SJSA1 (cell line): ENCODE measurements at places on chromosomes 5 and 9.

DNA sequence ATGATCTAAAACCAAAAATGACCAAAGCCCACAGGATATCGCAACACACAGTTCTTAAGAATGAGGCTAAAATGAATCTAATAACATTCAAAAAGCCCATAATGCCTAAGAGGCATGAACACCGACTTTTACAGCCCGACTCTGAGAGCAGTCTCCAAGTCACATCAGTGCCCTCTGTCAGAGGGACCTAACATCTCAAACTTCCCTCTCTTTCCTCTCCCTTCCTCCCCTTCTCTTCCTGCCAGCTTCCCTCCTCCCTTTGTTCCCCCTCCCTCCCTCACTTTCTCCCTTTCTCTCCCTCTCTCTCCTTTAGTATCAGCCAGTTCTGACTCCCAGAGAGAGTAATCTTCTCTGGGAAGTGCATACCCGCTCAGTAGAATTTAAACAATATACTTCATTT, 154.4 kb downstream of the GLIS3 start:
- no peak for DNase-seq

DNA sequence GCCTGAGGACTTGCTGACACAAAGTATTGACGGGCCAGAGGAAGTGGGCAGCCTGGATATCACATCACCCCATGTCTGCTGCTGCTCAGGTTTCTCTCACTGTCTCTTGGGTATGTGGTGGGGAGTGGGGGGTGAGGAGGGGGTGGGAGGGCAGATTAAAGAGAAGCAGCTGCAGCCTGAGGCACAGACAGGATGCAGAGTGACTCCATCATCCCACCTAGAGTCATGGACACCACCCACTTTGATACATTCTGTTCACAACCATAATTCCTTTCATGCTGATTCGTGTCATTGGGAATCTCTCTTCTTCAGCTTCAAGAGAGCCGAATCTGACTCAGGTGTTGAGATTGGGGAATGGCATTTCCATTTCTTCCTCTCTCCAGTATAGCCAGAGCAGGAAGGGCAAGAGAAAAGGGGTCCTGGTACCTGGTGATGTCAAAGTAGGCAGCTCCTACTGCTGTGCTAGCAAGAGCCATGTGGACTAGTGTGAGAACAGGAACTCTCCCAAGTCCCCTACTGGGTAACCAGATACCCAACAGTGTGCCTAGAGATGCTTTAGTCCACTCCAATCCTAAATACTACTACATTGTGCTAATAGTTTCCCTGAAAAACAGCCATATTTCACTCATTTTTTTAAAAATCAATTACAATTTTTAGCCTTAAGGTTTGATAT, 22.4 kb downstream of the GRAMD2B start:
- no peak for DNase-seq

GRCh38 chr9:75169623-75170022, 81.3 kb downstream of the OSTF1 start:
- DNase-seq, result peak; percentile 33

- DNase-seq, result peak; percentile 56
Measured at GRCh38 chr5:138654281-138654867, 79.2 kb upstream of the HSPA9 start.

- DNase-seq, result no peak
Measured at GRCh38 chr9:132749306-132749705, 79.0 kb downstream of the GTF3C4 start.

DNA sequence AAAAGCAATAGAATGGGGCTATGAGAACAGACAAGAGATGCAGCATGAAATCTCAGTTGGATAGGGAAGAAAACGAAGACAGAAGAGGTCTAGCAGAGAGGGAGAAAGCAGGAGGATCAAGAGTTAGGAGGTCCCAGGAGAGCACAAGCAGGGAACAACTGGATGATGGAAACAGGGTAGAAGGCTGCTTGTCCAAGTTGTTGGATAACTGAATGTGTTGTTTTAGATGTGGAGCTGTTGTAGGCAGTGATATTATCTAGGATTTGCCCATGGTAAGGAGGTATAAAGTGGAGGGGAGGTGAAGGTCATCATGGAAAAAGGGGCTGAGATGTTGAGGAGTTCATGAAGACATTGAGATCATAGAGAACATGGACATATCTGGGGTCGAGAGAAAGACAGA, 12.4 kb upstream of the RHOBTB3 start:
- DNase-seq, result no peak

DNA sequence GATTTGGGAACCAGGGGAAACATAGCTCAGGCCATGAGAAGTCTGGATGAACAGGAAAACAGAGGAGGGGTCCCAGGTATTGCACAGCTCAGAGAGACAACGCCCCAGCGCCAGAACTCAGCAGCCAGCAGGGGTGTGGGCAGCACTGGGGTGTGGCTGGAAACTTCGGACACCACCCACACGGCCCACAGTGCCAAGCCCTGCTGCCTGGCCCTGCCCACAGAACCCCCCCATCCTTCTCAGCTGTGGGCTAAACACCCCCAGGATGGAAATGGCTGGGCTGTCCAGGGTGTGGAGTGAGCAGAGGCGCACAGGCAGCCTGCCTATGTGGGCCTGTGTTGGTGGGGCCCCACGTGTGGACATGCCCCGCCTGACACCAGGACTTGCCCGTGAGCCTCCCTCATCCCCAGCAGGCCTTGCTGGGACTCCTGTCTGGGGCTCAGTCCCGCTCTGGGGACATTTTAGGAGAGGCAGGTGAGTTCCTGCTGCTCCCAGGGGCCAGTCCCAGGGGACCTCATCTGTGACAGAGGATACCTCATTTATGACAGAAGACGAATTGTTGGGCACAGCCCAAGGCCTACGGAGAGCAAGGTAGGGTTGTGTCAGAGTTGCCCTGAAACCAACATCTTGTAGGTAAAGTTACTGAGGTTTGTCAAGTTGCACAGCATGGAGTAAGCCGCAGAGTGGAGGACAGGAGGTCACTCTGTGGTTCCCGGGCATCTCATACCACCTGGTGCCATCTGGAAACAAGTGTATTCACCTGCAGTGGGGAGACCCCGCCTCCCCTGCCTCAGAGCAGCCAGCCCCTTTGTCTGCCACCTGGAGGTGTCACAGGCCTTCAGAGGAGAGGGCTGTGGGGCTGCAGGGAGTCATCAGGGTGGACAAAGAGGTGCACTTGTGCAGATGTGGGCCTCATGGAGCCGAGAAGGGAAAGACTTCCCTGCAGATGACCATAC, 183.2 kb downstream of the AUH start:
- peak; percentile 30 for DNase-seq

DNA sequence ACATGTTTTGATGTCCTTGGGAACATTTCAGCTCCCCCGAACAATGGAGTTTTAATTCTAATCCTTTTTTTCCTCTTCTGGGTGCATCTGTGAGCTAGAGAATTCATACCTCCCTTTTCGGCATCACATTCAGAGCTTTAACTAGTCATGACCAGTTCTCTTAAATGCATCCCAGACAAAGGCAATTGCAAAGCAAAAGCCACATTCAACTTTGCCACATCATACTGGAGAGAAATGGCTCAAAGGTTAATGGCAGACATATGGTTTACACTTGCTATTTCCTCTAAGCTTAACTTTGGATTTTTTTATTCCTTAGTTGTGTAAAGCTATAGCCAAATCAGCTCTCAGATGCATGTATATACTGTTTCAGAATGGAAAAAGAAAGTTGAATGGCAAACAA, 153.3 kb downstream of the ESM1 start:
- DNase-seq, result no peak

DNA sequence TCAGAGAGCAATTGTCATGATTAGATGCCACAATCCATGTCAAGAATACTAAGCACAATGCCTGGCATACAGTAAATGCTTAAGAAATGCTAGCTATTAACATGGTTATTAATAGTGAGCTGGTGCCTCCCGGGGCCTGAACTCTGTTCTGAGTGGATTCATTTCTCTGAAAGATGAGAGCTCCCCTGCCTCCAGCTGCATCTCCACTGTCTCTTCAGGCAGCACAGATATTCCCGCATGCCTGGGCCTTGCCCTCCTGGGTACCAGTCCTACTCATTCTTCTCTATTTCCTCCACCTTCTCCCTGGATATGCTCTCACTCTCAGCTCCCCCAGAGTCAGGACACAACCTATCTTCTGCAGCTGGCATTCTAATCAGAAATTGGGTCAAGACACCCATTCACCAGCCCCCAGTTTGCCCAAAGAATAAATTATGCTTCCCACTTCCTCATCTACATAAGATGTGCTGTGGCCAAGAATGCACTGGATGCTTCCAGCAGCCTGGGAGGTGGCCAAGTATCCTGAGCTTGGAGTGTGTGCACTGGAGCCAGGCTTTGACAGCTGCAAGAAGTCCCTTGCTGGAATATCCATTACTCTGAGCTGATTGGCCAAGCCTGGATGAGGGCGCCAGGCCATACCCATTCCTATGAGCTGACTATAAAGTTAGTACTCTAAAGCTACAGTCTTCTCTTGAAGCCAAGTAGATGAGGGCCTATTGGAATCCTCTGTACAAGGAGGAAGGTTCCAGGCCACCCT, 669.0 kb downstream of the ACTL7B start:
- no peak for DNase-seq

GRCh38 chr5:83518319-83519061, 46.9 kb downstream of the VCAN start:
- no peak for DNase-seq

GRCh38 chr9:94664801-94665200, 25.5 kb upstream of the FBP1 start:
- DNase-seq, result no peak

DNA sequence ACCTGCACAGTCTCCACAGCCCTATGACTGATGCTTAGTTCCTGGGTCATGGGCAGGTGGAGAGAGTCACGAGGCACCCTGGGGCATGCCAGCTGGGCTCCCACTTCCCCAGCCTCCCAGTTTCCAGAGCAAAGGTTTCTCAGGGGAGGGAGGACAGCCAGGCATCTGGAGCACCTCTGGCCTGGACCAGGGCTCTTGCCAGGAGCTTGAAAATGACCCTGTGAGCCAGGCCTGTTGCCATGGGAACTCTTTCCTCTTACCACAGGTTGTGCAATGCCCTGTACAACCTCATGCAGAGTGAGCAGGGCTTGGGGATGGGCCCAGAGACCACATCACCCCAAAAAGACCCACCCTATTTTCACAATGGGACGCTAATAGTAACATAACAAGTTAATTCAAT, 113.1 kb downstream of the PSD2 start:
- DNase-seq, result no peak

GRCh38 chr5:65728218-65728617, 6.2 kb downstream of the NLN start:
- peak; percentile 22 for DNase-seq

DNA sequence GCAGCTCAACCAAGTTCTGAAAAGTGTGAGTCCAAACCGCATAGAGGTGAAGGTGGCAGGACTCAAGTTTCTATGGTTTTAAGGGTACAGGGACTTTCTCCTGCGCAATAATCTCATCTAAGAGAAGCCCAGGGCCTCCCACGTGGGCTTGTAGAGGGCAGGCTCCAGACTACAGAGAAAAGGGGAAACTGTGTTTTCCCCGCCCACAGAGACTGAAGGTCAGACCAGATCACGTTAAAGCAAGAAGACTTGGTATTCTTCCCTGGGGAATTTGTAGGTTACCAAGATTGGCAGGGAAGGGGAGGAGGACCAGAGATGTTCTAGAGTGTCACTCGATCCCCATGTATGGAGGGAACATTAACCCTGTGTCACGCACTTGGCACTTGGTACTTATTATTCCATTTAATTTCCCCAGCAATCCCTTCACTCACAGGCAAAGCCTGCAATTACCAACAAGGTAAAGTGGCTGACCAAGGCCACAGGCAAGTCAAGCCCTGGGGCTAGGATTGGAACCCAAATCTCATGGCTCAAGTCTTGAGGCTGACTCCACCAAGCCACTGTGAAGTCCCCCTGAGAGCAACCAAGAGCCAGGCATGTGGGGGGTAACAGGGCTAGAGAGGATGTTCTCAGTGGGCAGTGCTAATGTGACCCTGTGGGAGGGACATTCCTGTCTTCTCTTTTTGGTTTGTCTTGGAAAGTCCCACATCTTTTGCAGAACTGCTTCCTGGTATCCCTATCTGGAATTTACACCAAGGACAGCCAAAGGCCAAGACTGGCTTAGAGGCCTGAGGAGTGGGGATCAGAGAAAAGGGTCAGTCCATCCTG, 18.3 kb upstream of the NEK6 start:
- DNase-seq, result no peak

GRCh38 chr5:97229196-97229595, 46.1 kb upstream of the RIOK2 start:
- no peak for DNase-seq

- DNase-seq, result no peak
Measured at GRCh38 chr5:146995878-146996277, 117.3 kb upstream of the PPP2R2B start.

DNA sequence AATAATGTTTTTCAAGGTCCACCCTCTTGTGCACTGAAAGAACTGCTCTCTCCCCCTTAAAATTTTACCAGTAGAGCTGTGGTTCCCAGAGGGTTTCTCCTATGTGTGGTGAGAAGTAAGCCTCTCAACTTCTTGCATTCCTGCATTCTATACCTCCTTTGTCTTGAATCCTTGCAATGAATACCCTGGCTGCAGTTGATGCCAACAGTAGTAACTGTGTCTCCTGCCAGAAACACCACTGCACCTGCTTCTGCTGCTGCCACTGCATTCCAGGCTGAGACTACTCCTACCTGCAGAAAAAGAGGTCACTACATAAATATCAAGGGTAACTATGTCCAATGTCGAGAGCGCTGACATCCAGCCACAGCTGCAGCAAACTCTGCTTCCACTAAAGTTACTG, 203.7 kb downstream of the TMEM167A start:
- no peak for DNase-seq
